ENCODE measurements at places on chromosomes 12 and 14.

- DNase-seq = no peak
These were observed 10.0 kb upstream of the RHEBL1 start for GRCh38 chr12:49079793-49080192.

DNA sequence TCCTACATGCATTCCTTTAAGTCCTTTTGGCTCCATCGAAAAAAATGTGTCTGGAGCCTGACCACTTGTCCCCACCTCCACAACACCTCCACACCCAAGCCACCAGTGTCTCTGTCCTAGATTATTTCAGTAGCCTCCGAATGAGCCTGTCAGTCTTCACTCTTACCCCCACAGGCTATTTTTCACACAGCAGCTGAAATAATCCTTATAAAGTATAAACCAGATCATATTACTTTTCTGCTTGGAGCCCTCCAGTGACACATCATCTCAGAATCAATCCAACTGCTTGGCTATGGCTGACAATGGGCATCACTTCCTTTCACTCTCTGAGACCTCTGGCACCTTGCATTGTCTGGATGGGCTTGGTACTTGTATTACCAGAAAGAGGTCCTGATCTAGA is 44.9 kb downstream of the BBS10 start:
- no peak for DNase-seq

DNA sequence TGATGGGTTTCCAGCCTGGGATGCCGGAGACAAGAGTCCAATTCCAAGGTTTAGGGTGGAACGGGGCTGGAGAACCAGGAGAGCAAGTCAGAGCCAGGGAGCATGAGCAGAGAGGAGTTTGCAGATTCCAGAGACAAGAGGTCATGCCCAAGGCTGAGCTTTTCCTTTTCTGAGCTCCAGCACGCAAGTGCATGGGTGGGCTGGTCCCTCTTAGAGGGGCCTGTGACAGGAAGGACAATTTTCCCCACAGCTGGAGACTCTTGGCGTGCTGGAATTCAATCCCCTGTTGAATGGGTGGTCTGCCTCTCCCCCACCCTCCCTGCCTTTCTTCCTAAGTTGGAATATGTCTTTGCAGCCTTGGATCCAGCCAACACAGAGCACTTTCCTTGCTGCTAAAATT is 431.9 kb downstream of the BCL11B start:
- no peak for DNase-seq

- no peak for DNase-seq
These were observed 56.8 kb downstream of the SSH1 start for GRCh38 chr12:108800591-108800990.

DNA sequence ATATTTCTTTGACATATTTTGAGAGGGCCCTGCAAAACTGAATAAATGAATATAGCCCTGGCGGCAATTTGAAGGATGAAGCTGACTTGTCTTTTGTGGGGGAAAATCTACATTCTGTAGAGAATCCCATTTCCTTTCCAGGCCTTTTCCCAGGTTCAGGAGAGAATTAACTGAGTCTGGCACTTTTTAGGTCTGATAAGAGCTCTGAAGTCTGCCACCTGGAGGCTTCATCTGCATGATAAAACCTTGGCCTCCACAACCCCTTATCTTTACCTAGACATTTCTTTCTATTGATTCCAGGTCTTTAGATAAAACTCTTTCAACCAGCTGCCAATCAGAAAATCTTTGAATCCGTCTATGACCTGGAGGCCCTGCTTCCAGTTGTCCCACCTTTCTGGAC is 299.4 kb downstream of the ETNK1 start:
- DNase-seq = no peak

- peak; percentile 44 for DNase-seq
These were observed 73.8 kb downstream of the KIAA0586 start for GRCh38 chr14:58501214-58501816.

DNA sequence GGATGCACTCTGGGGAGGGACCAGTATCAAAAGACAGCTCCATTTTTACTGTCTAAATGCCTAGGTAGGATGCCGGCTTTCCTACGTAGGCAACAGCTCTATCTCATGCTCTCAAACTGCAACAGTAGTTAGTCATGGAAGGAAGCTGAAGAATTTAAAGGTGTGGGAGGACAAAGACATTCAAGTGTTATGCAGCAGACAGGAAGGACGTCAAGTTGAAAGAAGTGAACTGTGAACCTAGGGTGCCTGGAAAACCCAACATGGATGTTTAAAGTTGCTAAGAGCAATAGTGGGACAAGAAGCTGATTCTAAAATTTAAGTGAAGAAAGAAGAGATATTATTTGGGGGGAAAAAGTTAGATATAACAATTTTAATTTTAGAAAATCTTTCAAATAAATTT is 5.9 kb downstream of the SEC23A start:
- DNase-seq = peak; percentile 23

- DNase-seq = no peak
These were observed 46.6 kb downstream of the PPP2R5C start for GRCh38 chr14:101808020-101808641.

GRCh38 chr12:104610513-104611235 is 153.9 kb downstream of the CHST11 start:
- DNase-seq = no peak

DNA sequence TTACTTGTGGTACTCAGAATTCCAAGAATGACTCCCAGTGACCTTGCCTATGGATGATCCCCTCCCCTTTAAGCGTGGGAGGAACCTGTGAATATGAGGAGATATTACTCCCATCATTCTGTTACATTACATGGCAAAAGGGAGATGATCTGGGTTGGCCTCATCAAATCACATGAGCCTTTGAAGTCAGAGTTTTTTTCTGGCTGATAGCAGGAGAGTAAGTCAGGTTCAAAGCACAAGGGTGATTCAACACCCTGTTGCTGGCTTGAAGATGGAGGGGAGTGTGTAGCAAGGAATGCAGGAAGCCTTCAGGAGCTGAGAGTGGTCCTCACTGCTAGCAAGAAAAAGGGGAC is 9.1 kb upstream of the MDM2 start:
- no peak for DNase-seq

GRCh38 chr12:121822393-121823100 is 18.7 kb downstream of the SETD1B start:
- no peak for DNase-seq

GRCh38 chr12:46553911-46554310 is 181.3 kb upstream of the SLC38A2 start:
- no peak for DNase-seq

DNA sequence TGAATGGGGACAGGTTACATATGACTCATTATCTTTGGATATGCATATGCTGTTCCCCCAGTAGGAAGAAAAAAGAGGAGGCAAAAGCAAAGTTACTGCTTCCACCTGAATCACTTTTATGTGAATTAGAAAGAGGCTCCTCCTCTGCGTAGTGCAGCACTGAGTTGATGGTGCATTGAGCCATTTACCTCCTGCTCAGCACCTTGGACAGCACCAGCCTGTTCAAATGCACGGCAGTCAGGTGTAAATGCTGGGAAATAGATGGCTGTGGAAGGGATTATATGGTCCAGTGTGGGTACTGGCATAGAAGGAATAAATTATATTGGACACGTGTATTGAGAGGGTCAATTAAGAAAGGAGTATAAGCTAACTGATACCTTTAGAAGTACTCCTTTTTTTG is 541.9 kb upstream of the SEL1L start:
- no peak for DNase-seq

DNA sequence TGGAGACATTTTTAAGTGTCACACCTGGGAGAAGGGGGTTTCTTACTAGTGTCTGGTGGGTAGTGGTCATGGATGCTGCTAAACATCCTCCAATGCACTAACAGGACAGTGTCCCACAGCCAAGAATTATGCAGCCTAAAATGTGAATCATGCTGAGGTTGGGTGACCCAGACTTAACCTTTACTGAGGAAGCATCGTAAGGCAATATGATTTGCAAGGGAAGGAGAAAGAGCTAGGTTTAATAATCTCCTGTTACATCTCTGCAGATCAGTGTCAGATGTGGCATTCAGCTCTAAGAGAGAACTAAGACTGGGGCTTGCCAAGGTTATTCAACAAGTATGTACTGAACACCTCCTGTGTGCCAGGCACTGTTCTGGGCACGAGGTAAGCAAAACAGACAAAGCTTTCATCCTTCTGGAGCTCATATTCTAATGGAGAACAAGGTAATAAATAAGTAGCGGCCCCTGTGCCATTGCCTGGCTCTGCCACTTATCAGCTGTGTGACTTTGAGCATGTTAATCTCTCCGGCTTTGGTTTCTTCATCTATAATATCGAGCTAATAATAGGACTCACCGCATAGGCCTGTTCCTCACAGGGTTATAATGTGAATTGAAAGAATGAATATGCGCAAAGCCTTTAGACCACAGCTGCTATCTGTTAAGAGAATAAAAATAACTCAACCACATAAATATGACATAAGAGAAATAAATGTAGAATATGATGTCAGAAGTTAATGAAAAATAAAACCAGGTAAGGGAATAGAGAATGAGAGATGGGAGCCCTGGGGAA is 13.5 kb upstream of the GOLGA5 start:
- no peak for DNase-seq

DNA sequence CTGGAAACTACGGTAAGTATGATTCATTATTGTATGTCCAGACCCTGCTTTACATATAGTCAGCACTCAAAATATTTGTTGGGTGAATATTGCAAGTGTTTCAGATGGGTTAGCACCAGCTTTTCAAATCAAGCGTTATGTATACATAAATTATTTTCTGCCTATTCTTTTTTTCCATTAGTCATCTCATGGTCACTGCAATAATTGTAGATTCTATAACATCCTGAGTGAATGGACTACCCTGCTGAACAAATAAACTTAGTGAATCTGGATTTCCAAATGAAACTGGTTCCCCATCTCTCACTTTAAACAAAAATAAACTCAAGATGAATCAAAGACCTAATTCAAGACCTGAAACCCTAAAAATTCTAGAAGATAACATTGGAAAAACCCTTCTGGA is 152.3 kb downstream of the DIO2 start:
- no peak for DNase-seq

DNA sequence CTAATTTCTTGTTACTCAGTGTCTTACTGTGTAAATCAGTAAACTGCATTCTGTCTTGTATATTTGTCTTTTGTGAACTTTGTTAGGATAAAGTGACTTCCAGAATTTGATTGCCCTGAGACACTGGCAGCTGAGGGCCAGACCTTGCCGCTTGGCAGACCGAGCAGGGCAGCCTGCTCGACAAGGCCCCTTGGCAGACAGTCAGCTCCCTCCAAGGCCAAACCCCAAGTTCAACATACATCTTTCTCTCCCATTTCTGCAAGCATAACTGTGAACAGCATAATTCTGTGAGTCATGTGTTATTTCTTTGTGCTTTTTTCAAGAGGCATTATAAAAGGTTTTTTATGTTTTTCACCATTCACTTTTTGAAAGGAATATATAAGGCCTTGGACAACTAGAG is 39.2 kb upstream of the BMAL2 start:
- DNase-seq = no peak

- no peak for DNase-seq
These were observed 228.8 kb upstream of the RGS6 start for GRCh38 chr14:71703477-71703876.

- DNase-seq = no peak
These were observed 104.9 kb downstream of the ATP23 start for GRCh38 chr12:58046271-58046670.

DNA sequence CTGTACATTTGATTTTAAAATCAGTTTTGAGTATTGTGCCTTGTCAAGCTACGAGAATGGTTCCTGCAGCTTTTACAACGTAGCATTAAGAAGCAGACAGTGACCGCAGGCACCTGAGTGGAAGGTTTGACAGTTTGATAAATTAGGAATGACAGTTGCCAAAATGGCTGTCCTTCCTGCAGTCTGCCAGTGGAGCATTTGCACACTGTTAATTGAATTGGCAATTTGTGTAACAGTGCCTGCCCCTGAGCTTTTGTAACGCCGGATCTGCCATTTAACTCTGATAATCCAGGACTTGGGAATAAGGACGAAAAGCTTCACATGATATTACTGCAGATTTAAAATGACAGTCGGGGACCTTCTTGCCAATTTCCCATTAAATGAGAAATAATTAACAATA is 385.3 kb downstream of the NPAS3 start:
- DNase-seq = no peak

DNA sequence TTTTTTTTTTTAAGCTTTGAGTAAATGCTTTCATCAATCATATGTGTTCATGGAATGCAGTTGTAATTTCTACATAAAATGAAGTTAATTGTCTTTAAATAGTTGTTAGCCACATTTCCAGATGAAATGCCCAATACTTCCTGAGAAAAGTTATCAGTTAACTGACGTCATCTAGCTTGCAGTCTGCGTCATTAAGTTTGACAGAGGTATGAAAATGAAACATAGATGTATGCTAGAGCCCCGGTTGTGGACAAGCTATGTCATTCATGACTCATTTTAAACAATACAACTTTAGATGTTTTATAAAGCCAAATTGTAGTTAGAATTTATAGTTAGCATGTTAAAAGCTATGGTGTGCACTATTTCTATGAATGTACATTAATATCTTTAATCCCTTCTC is 90.7 kb downstream of the PLEKHA5 start:
- DNase-seq = no peak

GRCh38 chr12:120800665-120801064 is 75.0 kb downstream of the ACADS start:
- no peak for DNase-seq

GRCh38 chr14:74176400-74176793 is 62.9 kb upstream of the VSX2 start:
- DNase-seq = no peak

GRCh38 chr12:123089631-123090353 is 61.1 kb downstream of the PITPNM2 start:
- no peak for DNase-seq

DNA sequence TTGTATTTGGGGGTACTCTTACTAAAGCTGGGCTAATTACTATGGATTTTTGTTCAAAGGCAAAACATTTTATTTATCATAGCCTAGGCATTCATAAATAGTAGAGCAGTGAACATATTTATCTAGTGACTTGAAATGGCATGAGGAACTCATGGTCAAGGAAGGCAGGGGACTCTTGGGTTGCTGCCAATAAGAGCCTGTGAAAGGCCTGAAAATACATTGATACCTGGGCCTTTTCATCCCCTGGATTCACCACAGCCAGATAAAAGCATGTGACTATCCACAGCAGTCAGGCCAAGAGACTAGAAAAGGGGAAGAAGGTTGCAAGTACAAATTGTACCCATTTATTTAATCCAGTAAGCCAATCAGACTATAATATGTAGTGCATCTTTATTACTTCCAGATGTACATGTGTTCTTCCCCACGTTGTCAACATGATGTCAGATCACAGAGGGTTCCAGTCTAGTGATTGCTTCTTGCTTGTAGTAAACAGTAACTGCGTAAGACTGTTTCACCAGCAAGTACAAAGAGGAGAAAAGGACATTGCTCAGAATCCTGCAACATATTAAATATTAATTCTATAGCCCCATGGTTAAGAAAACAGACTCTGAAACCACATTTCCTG is 409.7 kb downstream of the NOVA1 start:
- no peak for DNase-seq

- no peak for DNase-seq
These were observed 3.2 kb upstream of the ADAM21 start for GRCh38 chr14:70448633-70449340.

- no peak for DNase-seq
These were observed 11.5 kb upstream of the WNK1 start for GRCh38 chr12:740921-741320.
